HTR-8/SVneo (cell line): ENCODE measurements at places on chromosomes 13 and 19.

DNA sequence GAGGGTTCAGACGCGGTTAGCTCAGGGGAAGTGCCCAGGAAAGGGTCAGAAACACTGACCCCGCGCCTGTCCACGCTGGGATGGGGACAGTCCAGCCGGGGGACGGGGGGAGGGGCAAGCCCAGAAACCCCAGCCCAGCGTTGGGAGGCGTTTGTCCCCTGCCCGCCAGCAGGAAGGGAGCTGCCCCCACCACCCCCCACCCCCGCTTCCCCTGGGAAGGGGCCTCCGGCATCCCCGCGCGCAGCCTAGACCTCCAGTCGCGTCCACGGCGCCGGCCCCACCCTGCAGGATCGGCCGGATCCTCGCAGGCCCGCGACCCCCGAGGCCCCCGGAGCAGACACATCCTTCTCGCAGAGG lies 277 bp downstream of the GIPC1 start:
- no peak for DNase-seq

- DNase-seq: no peak
Measured at GRCh38 chr13:70183041-70183440, 74.8 kb upstream of the KLHL1 start.

GRCh38 chr19:48506138-48506733 lies 5.4 kb downstream of the LMTK3 start:
- no peak for DNase-seq

- no peak for DNase-seq
Measured at GRCh38 chr19:21709464-21709863, 57.9 kb downstream of the ZNF100 start.

- DNase-seq: no peak
Measured at GRCh38 chr19:16877581-16877980, 11.2 kb upstream of the F2RL3 start.

DNA sequence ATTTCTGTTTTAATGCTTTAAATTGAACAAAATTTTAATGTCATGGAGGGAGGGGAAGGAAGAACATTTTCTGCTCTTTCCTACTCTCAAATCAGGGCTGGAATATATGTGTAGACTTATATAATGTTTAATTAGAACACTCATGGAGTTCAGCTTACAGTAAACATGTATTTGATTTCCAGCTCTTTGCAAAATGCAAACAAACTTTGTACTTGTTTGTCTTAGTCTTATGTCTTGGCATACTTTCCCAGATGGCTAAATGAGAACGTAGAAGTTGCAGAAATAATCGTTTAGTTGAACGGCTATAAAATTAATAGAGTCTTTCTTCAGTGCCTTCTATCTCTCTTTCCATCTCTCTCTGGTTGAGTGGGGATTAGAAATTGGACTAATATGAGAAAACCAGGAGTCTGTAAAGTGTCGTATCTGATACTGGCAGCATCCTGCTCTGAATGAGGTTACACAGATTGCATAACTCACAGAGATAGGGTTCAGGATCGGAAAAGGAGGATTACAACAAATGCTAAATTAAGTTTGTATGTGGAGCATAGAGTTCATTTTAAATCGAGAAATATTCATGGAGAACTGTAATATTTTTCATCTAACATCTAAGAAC lies 82.3 kb downstream of the FGF9 start:
- no peak for DNase-seq

- DNase-seq: no peak
Measured at GRCh38 chr19:17751103-17751911, at the start of gene FCHO1. Gene FCHO1, plus strand, starts transcription at chr19:17751477. Its CDS starts 3,688 bp downstream, at chr19:17755165.

- DNase-seq: peak; percentile 79
Measured at GRCh38 chr19:7888145-7888825, at the start of gene LRRC8E. Gene LRRC8E, plus strand, starts transcription at chr19:7888510. Its CDS starts 7,094 bp downstream, at chr19:7895604.

DNA sequence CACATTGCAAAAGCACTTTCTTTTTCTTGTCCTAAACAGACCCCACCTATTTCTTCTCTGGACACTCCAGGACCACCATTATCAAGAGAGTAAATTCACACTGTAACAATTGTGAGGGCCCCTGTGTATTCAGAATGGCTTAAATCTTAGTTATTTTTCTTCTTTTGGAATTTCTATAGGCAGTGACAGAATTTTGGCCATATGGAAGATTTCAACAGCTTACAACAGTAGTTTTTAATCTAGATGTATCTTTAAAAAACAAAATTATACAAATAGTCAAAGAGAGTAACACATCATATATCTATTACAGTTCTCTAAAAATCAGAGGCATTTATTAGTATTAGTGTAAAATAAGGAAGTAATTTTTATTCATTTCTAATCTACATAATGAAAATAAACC lies 482.1 kb downstream of the LIG4 start:
- no peak for DNase-seq

- DNase-seq: no peak
Measured at GRCh38 chr19:33324628-33325027, 22.3 kb upstream of the CEBPA start.

DNA sequence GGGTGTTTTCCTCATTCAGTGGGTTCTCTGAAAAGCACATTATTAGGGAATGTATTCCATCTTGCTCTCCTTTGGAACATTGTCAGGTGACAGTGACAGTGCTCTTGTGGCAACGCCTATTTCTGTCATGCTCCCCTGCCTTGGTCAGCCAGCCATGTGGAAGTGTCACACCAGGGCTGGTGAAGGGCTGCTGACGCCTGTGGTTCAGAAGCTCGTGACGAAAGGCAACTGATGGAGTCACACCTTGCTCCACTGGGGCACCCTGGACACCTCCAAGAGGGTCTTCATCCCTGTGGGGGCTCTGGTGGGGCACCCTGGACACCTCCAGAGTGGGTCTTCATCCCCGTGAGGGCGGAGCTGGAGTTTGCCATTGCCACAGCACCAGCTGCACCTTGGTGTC lies 68.9 kb upstream of the GPR183 start:
- DNase-seq: no peak

GRCh38 chr19:48342841-48343540 lies 17.6 kb downstream of the EMP3 start:
- DNase-seq: no peak

DNA sequence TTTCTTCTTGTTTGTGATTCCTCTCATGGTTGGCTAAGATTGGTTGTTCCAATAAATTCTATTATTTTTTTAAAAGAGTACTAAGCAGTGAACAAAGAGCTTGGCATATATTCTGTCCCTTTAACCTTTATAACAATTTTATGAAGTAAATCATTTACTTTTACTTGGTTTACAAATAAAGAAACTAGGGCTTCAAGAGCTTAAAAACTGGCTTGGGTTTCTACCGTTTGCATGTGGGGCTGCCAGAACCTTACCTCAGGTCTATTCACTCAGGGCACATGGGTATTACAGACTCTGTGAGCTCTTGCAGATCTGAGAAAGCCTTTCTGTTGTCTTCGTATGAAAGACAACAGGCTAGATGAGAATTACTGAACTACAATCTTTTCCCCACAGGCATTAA lies 13.3 kb downstream of the N4BP2L1 start:
- DNase-seq: no peak

GRCh38 chr13:79385694-79386093 lies 20.4 kb downstream of the RBM26 start:
- DNase-seq: no peak
